ENCODE measurements at places on chromosomes 13 and 19. TPM values are rescaled to one million over a fixed set of nuclear protein-coding genes. Genes with fewer than 3 reads are reported as not detected.

The SYT5 gene
- total RNA-seq = 9.1 TPM

DNA sequence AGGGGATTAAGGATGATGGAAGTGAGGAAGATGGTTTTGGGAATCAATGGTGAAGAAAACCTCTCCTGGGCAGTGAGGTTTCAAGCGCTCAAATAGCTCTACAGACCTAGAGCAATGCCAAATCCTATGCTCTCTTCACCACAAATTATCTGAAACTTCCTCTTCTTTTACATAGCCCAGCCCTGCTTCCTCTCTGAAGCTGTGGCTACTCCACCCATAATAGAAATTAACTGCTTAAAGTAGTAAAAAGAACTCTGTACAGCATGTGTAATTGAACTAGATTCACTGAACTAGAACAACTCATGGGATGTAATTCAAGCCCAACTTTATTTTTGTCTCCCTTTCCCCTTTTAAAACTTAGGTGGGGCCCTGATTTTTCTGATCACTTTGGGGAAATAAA, 20.4 kb upstream of the IFT88 start:
- H3K27me3 ChIP-seq = no peaks in the 10 kb centered on the region
- peaks cover 16% of the 10 kb centered on the region for H3K4me1 ChIP-seq
- DNase-seq = no peak
- H3K4me3 ChIP-seq = no peak overlapping the region
- H3K27ac ChIP-seq = no peak overlapping the region
- H3K36me3 ChIP-seq = no peaks in the 10 kb centered on the region

DNA sequence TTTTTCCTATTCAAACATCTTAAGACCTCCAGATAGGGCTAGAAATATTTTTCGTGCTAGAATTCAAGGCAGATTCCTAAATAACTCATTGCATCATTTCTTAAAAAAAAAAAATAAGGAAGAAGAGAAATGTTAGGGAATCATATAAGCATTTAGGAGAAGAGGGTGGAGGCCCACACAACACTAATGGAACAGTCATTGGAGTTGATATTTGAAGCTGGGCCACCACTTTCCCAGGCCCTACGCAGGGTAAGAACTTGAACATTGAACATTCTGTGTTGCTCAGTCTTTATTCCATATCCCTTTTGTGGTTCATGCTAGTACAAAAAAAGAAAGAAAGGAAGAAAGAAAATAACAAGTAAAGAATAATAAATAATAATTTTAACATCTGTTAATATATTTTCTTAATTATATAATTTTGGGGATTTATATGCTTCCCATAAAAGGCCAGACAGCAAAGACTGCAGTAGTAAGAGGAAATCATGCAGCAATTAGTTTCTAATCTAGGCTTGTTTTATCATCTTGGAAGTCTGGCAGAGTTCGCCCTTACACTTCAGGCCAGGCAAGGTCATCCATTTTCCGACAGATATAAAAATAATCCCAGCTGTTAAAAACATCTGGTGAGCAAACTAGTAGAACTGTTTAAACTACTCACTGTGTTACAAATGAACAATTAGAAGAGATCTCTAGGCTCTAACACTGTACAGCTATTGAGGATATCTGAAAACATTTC, 127.7 kb downstream of the FRY start:
- peaks cover 4% of the 10 kb centered on the region for H3K4me1 ChIP-seq
- peaks cover 6% of the 10 kb centered on the region for H3K36me3 ChIP-seq
- no peak overlapping the region for H3K27ac ChIP-seq
- no peak for DNase-seq
- no peaks in the 10 kb centered on the region for H3K27me3 ChIP-seq
- H3K4me3 ChIP-seq = no peak overlapping the region

GRCh38 chr13:99228737-99229691, 28.4 kb downstream of the UBAC2 start:
- H3K36me3 ChIP-seq = peaks cover 35% of the 10 kb centered on the region
- H3K27me3 ChIP-seq = no peaks in the 10 kb centered on the region
- no peak for DNase-seq
- peak overlapping the region; percentile 1 for H3K4me3 ChIP-seq

DNA sequence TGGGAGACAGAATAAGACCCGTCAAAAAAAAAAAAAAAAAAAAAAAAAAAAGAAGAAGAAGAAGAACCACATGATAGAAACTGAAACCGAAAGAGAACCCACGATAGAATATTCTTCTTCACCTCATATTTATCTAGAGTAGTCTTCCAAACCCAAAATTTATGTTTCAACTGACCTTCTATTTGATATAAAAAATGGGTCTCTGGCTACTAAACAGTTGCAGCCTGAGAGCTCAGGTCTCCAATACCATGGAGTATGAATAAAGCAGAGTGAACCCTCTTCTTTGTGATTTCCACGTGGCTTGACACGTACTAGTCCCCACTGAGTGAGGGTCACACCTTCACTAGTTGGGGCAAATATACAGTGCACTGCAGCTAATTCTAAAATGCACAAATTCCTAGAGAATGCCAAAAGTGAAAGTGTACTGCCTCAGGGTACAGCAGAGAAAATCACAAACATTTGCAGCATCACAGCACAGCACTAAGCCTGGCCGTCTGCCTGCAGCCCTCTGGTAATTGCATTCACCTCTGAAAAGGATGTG, 30.8 kb upstream of the RFC3 start:
- DNase-seq = no peak
- H3K27me3 ChIP-seq = no peaks in the 10 kb centered on the region
- H3K4me3 ChIP-seq = no peak overlapping the region
- no peaks in the 10 kb centered on the region for H3K36me3 ChIP-seq

The ODAD3 gene
- total RNA-seq = 2.2 TPM

The TSSK6 gene
- 2.3 TPM for total RNA-seq

DNA sequence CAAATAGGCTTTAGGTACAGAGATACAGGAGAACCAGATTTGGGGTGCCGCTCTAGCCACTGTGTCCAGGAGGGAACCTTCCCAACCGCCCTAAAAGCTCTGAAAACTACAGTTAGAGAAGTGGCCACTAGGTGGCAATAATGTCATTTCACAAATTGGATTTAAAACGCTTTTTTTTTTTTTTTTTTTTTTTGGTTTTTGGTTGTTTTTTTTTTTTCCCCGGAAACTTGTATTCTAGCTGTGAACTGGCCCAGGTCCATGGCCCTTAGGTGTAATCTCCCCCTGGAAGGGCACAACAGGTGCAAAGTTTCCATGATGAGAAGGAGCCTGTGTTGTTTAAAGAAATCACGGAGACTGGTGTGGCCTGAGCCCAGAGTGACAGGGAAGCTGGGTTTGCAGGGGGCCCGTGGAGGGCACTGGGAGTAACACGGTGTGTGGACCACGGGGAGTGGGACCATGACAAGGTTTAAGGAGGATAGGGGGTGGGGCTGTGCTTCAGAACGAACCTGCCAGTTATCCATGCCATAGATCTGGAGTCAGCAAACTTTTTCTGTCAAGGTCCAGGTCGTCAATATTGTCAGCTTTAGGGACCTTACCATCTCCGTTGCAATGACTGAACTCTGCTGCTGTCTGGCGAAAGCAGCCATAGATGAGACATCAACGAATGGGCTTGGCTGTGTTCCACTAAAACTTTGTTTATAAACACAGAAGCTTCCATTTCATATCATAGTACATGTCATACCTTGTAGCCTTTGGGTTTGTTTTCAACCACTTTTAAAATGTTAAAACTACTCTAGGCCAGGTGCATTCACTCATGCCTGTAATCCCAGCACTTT, 10.1 kb downstream of the OR1I1 start:
- peaks cover 19% of the 10 kb centered on the region for H3K27me3 ChIP-seq
- no peaks in the 10 kb centered on the region for H3K36me3 ChIP-seq
- no peaks in the 10 kb centered on the region for H3K4me1 ChIP-seq
- no peak for DNase-seq
- no peak overlapping the region for H3K27ac ChIP-seq

GRCh38 chr13:48853728-48854102, 122.0 kb upstream of the FNDC3A start:
- no peak overlapping the region for H3K27ac ChIP-seq
- H3K36me3 ChIP-seq = no peaks in the 10 kb centered on the region
- no peak for DNase-seq
- peaks cover 3% of the 10 kb centered on the region for H3K27me3 ChIP-seq
- H3K4me1 ChIP-seq = peaks cover 24% of the 10 kb centered on the region

- H3K36me3 ChIP-seq = peaks cover 24% of the 10 kb centered on the region
- DNase-seq = no peak
- H3K27me3 ChIP-seq = no peaks in the 10 kb centered on the region
- no peak overlapping the region for H3K27ac ChIP-seq
- peaks cover 68% of the 10 kb centered on the region for H3K4me1 ChIP-seq
- no peak overlapping the region for H3K4me3 ChIP-seq
Observed at GRCh38 chr13:46580362-46580839, 27.4 kb downstream of the LRCH1 start.

The PGLYRP1 gene
- not detected for total RNA-seq

GRCh38 chr19:47595944-47596343, 13.0 kb upstream of the BICRA start:
- no peak overlapping the region for H3K4me3 ChIP-seq
- H3K4me1 ChIP-seq = peaks cover 17% of the 10 kb centered on the region
- no peak overlapping the region for H3K27ac ChIP-seq
- no peaks in the 10 kb centered on the region for H3K36me3 ChIP-seq
- peaks cover 6% of the 10 kb centered on the region for H3K27me3 ChIP-seq
- DNase-seq = no peak

The NDUFA7 gene
- total RNA-seq = 46.8 TPM

DNA sequence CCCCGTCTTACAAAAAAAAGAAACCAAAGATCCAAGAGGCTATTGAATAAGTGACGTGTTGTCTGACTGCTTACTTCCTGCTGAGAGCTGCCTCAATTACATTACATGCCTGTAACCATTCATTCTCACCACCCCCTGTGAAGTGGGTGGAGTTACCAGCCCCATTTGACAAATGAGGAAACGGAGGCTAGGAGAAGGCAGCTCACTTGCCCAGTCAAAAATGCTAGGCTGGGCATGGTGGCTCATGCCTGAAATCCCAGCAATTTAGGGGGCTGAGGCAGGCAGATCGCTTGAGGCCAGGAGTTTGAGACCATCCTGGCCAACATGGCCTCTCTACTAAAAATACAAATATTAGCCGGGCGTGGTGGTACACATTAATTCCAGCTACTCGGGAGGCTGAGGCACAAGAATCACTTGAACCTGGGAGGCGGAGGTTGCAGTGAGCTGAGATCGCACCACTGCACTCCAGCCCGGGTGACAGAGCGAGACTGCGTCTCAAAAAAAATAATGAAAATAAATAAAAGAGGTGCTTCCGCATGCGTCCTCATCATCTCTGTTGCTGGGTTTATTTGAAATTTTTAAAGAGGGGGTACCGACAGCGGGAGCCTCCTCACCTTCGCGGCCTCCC, 499 bp downstream of the LSM7 start:
- no peaks in the 10 kb centered on the region for H3K36me3 ChIP-seq
- peak overlapping the region; percentile 100 for H3K27ac ChIP-seq
- DNase-seq = no peak
- peak overlapping the region; percentile 97 for H3K4me3 ChIP-seq
- H3K27me3 ChIP-seq = no peaks in the 10 kb centered on the region

DNA sequence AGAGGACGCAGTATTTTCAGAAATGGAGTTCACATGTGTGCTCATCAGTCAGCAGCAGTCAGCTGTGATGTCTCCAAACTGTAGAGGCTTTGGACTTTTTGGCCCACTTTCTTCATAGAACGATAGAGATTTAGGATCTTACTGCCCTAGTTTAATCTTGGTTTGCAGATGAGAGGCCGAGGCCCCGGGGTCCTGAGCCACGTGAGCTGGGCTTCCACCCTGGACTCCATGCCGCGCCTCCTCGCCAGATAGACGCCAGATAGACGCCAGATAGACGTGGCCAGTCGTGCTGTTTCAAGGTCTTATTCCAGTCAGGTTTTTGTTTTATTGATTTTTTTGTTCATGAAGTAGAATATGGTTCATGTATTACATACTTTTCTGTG, 11.7 kb upstream of the MCF2L start:
- no peaks in the 10 kb centered on the region for H3K36me3 ChIP-seq
- peak overlapping the region; percentile 21 for H3K27ac ChIP-seq
- peaks cover 32% of the 10 kb centered on the region for H3K4me1 ChIP-seq
- H3K27me3 ChIP-seq = no peaks in the 10 kb centered on the region
- DNase-seq = no peak
- no peak overlapping the region for H3K4me3 ChIP-seq

The PSG11 gene
- total RNA-seq = not detected

- H3K36me3 ChIP-seq = no peaks in the 10 kb centered on the region
- peak overlapping the region; percentile 65 for H3K4me3 ChIP-seq
- no peak overlapping the region for H3K27ac ChIP-seq
- peaks cover 3% of the 10 kb centered on the region for H3K27me3 ChIP-seq
- peaks cover 32% of the 10 kb centered on the region for H3K4me1 ChIP-seq
- no peak for DNase-seq
Observed at GRCh38 chr13:46050771-46051170, 1.8 kb downstream of the ZC3H13 start.

The CPB2 gene
- total RNA-seq = 0.19 TPM

DNA sequence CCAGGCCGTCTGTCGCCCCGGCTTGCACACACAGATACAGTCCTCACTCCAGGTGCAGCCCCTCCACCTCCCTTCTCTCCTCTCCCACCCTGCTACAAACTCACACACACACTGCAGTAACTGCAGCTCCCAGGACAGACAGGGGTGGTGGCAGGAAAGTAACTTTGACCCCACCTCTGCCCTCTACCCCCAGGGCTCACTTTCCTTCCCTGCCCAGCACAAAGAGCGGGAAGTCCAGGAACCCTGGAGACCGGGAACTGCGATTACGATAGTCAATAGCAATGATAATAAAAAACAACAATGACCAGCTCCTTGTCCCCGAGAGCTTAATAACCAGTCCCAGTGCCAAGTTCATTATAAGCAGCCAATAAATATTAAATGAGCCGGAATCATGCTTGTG, at the start of gene CEACAM20:
TSS of gene CEACAM20 (minus strand) at position 140 of the 400 bp plus-strand sequence. CDS start 166 bp downstream, outside the sequence.
- H3K36me3 ChIP-seq = no peaks in the 10 kb centered on the region
- no peaks in the 10 kb centered on the region for H3K4me1 ChIP-seq
- no peak for DNase-seq
- H3K4me3 ChIP-seq = no peak within 1 kb of the TSS
- H3K27me3 ChIP-seq = peaks cover 32% of the 10 kb centered on the region
- no peak within 1 kb of the TSS for H3K27ac ChIP-seq

GRCh38 chr19:16778796-16779411, 50.3 kb upstream of the SIN3B start:
- H3K27ac ChIP-seq = no peak overlapping the region
- no peak overlapping the region for H3K4me3 ChIP-seq
- DNase-seq = no peak
- H3K4me1 ChIP-seq = no peaks in the 10 kb centered on the region
- H3K36me3 ChIP-seq = no peaks in the 10 kb centered on the region

GRCh38 chr13:24276306-24276705, 33.1 kb upstream of the C1QTNF9 start:
- H3K4me1 ChIP-seq = peaks cover 12% of the 10 kb centered on the region
- no peak overlapping the region for H3K4me3 ChIP-seq
- no peak for DNase-seq
- no peaks in the 10 kb centered on the region for H3K36me3 ChIP-seq
- no peak overlapping the region for H3K27ac ChIP-seq
- no peaks in the 10 kb centered on the region for H3K27me3 ChIP-seq

The TUBB4A gene
- total RNA-seq = 6.8 TPM

- peak overlapping the region; percentile 93 for H3K4me3 ChIP-seq
- H3K36me3 ChIP-seq = no peaks in the 10 kb centered on the region
- peak; percentile 77 for DNase-seq
- H3K27ac ChIP-seq = peak overlapping the region; percentile 86
Observed at GRCh38 chr19:10871711-10872545, 575 bp downstream of the CARM1 start.

The CLASRP gene
- total RNA-seq = 80.4 TPM

GRCh38 chr19:45451131-45451849, 16.5 kb upstream of the FOSB start:
- H3K27me3 ChIP-seq = peaks cover 4% of the 10 kb centered on the region
- H3K27ac ChIP-seq = peak overlapping the region; percentile 98
- peaks cover 46% of the 10 kb centered on the region for H3K4me1 ChIP-seq
- DNase-seq = no peak

- no peak overlapping the region for H3K27ac ChIP-seq
- no peaks in the 10 kb centered on the region for H3K36me3 ChIP-seq
- H3K4me3 ChIP-seq = no peak overlapping the region
- no peak for DNase-seq
- H3K4me1 ChIP-seq = peaks cover 11% of the 10 kb centered on the region
Observed at GRCh38 chr19:13032837-13033236, 37.6 kb downstream of the NFIX start.
